ENCODE measurements at places on chromosomes 1 and 21. TPM values are rescaled to one million over a fixed set of nuclear protein-coding genes. Genes with fewer than 3 reads are reported as not detected.

The UBE2U gene
- not detected for total RNA-seq

The GSTM3 gene
- 57.9 TPM for total RNA-seq

The CYP2J2 gene
- 2.9 TPM for total RNA-seq

The OR2T10 gene
- not detected for total RNA-seq

The LEFTY1 gene
- 1.7 TPM for total RNA-seq

The FOXD2 gene
- total RNA-seq, result 0.60 TPM

GRCh38 chr1:12294076-12294475 is 64.2 kb downstream of the VPS13D start:
- no peak for DNase-seq

- DNase-seq, result no peak
Measured at GRCh38 chr1:55168353-55168752, 46.8 kb downstream of the USP24 start.

GRCh38 chr1:217647791-217648190 is 16.6 kb downstream of the SPATA17 start:
- DNase-seq, result no peak

GRCh38 chr21:46597031-46597430 is 7.9 kb downstream of the S100B start:
- DNase-seq, result no peak

- no peak for DNase-seq
Measured at GRCh38 chr1:174160109-174160473, 771 bp downstream of the RABGAP1L start.

DNA sequence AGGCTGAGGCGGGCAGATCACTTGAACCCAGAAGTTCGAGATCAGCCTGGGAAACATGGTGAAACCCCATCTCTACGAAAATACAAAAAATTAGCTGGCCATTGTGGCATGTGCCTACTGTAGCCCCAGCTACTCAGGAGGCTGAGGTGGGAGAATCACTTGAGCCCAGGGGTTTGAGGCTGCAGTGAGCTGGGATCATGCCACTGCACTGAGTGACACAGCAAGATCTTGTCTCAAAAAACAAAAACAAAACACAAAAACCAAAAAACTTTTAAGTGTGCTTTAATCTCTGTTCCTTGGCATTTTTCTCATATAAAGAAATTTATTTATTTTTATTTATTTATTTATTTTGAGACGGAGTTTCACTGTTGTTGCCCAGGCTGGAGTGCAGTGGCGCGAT is 208.2 kb downstream of the URB2 start:
- no peak for DNase-seq

GRCh38 chr21:15063081-15063813 is 1.6 kb downstream of the NRIP1 start:
- DNase-seq, result no peak

GRCh38 chr1:16147156-16147926 is 8.5 kb downstream of the EPHA2 start:
- DNase-seq, result no peak

DNA sequence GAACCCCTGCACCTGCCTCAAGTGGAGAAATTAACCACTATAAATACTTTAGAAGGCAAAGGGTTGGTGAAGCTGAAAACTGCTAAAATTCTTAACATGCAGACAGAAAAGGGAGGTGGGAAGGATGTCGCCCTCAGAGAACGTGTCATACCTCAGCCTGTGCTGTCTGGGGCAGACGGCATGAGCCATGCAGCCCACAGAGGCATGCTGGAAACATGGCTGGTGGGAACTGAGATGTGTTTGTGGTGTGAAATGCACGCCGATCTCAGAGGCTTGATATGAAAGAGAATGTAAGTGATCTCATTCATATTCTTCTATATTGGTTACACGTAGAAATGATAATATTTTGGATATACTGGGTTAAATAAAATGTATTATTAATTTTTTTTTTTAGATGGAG is 16.3 kb downstream of the AGPAT3 start:
- no peak for DNase-seq

GRCh38 chr1:179034720-179035119 is 9.0 kb downstream of the FAM20B start:
- DNase-seq, result no peak

- peak; percentile 71 for DNase-seq
Measured at GRCh38 chr1:53681977-53682685, 56.8 kb downstream of the GLIS1 start.

GRCh38 chr1:110602466-110602865 is 3.7 kb downstream of the KCNA2 start:
- DNase-seq, result no peak

GRCh38 chr1:21764615-21765423 is 18.1 kb downstream of the USP48 start:
- no peak for DNase-seq

- no peak for DNase-seq
Measured at GRCh38 chr21:39014747-39015146, 168.5 kb downstream of the PSMG1 start.

DNA sequence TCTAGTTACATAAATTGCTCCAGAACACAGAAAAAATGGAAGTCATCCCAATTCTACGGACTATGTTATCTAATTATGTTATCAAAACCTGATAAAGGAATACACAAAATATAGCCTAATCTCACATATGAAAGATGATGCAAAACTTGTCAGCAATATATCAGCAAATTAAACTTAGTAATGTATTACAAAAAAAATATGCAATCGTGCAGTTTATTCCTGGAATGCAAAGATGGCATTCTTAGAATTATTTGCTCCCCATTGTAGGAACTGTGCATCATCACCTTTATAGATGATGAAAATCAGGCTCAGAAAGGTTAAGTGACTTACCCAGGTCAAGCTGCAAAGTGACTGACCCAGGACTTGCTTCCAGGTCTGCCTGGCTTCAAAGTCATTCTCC is 7.8 kb downstream of the FOXE3 start:
- no peak for DNase-seq

DNA sequence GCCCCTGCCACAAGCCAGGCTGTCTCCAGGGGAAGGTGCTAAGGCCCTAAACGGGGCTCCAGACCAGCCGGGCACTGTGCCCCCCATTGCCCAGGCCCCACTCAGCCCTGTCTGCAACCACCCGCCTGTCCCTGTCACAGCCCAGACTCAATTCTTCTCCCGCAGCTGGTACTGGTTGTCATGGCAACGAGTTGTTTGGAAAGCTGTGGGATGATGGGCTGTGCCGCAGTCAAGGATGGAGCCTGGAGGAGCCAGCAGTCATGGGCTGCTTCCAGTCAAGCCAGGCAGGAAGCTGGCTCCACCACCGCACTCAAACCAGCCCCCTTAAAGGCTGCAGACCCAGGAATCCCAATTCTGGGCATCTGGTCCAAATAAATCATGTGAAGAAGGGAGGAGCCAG is 4.2 kb downstream of the SPOCD1 start:
- no peak for DNase-seq

DNA sequence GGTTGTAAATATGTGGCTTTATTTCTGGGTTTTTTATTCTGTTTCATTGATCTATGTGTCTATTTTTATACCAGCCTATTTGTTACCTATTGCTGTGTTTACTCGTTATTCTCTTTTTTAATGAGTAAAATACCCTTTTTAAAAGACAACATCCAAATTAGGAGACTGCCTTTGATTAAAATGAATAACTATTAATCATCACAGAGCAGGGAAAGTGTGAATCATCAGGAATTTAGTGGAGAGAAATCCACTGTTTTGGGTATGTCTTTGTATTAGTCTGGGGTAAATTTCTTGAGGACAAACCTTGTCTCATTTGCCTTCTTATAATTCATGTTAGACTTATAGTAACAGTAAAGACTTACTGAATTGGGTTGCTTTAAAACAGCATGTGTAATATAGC is 12.1 kb downstream of the DISC1 start:
- DNase-seq, result no peak

DNA sequence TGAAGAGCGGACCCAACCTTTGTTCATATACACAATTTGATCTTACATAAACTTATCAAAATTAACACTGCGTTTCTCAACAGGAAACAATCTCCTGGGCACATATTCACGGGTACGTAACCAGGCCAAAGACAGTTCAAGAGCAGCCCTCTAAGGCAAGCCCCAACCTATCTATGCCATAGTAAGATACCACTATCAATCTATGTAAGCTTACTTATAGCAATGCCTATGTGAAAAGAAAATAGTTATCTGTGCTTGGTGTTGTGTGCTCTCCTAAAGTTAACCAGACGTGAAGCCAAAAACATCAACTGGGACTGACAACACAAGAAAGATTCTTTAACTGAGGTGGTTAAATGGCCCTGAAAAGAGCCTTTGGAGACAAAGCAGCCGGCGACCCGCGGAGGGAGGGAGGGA is 49.4 kb upstream of the BOLA1 start:
- DNase-seq, result no peak

- no peak for DNase-seq
Measured at GRCh38 chr1:209736490-209737117, 19.2 kb upstream of the TRAF3IP3 start.

- no peak for DNase-seq
Measured at GRCh38 chr1:201094832-201095231, 17.4 kb downstream of the CACNA1S start.

GRCh38 chr1:160096274-160097116 is 1.9 kb downstream of the IGSF8 start:
- DNase-seq, result no peak

DNA sequence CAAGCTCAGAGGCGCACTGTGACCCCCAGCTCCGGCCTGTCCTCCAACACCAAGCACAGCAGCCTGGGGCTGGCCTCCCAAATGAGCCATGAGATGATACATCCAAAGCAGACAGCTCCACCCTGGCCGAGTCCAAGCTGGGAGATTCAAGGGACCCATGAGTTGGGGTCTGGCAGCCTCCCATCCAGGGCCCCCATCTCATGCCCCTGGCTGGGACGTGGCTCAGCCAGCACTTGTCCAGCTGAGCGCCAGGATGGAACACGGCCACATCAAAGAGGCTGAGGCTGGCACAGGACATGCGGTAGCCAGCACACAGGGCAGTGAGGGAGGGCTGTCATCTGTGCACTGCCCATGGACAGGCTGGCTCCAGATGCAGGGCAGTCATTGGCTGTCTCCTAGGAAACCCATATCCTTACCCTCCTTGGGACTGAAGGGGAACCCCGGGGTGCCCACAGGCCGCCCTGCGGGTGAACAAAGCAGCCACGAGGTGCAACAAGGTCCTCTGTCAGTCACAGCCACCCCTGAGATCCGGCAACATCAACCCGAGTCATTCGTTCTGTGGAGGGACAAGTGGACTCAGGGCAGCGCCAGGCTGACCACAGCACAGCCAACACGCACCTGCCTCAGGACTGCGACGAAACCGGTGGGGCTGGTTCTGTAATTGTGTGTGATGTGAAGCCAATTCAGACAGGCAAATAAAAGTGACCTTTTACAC is 29.1 kb downstream of the SLC19A1 start:
- DNase-seq, result no peak

DNA sequence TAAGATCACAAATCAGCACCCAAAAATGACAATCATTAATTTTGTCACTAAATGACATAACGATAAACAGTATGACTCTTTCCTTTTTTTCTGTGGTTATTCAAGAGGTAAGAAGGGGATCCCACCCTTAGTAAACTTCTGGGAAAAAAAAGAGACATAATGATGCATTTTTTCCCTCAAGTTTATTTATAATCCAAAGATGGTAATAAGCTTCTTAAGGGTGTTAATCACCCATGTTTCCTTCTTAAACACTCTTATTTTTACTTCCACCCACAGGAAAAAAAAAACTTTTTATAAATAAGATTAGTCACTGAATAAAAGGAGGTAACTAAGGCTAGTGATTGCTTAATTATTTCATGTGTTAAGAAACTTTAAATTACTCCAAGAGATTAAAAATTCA is 24.7 kb downstream of the RGS1 start:
- no peak for DNase-seq

DNA sequence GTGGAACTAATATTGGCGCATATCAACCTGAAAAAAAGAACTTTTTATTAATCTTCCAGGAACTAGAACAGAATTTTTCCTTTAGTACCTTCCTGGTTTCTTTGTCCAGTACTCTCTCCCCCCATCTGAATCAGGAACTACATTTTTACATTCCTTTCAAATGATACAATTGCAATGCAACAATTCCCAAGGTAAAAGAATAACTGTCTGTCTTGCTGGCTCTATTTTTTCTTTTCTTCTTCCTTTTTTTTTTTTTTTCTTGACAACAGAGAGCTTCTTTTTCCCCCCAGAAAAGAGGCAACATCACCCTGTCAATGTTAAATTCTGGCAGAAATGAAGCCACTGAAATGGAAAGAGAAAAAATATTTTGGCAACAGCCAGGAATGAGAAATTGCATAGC is 4.5 kb upstream of the CD101 start:
- DNase-seq, result no peak

DNA sequence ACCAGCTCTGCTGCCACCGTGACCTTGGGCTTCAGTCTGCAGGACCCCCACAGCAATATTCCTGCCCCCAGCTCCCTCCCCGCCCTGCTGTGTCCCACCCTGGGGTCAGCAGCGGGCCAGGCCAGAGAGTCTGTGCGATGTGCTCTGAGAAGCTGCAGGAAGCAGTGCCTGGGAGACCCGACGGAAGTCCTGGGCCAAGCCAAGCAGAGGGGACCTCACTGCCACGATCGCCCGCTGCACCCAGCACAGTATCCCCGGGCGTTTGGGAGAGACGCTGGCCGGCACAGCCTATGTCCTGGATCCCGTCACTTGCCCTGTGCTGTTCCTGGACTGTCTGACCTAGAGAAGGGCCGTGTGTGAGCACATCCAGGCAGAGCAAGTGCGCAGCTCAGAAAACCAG is 106.6 kb upstream of the TTC34 start:
- DNase-seq, result no peak

- DNase-seq, result no peak
Measured at GRCh38 chr1:57118948-57119603, 153.3 kb upstream of the C8B start.

- DNase-seq, result no peak
Measured at GRCh38 chr21:45253633-45254459, 33.8 kb downstream of the POFUT2 start.

- no peak for DNase-seq
Measured at GRCh38 chr1:205923651-205924459, 19.4 kb downstream of the SLC26A9 start.

GRCh38 chr1:208942394-208943130 is 641.0 kb upstream of the CAMK1G start:
- DNase-seq, result no peak

DNA sequence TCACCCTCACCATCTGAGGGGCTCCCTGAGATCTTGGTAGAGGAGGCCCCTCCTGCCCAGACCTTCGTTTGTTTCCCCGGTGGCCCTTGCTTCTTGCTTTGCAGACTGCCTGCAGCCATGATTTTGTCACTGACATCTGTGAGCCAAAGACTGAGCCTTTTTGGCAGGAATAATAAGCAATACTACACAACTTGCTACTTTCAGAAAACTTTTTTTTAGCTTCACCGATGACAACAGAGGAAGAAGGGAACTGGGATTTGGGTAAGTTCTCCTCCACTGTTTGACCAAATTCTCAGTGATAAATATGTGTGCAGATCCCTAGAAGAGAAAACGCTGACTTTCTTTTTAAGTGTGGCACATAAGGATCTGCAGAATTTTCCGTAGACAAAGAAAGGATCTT is 11.7 kb upstream of the CD101 start:
- no peak for DNase-seq

DNA sequence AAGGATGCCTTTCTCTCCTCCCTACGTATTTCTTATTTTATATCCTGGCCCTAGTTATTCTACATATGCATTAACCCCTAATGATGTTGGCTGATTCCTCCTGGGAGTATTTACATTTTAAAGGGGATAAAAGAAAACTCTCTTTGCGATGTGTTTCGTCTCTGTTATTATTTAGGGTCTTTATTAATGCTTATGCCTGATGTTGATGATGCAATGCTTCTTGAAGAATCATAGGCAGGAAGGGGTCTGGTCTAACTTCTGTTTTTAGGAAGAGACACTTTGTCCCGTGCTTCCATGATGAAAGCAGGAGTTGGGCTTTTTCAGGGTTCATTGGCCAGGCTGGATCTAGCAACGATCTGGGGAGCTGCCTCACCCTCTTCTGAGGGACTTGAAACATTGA is 761 bp upstream of the NPHS2 start:
- no peak for DNase-seq
